CD4-positive, alpha-beta memory T cell (primary cell): ENCODE measurements at places on chromosomes 7 and 10.

- DNase-seq, result no peak
Observed at GRCh38 chr7:88268858-88269257, 37.8 kb downstream of the STEAP4 start.

DNA sequence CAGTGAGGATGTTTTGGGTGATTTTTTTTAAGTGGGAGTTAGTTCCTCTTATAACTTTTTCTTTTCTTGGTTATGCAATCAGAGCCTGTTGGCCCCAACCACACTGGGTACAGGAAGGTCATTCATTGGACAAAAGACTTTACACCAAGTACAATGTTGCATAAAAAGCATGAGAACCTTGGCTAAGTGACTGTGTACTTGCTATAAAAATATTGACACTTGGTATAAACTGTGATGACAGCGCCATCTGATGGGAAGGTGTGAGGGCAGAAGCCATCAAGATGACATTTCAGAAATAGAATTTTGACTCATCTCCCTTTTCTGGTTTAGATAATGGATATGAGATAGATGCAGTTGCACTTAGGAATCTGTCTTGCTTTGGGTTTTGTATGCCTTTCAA is 126.4 kb upstream of the CCDC6 start:
- DNase-seq, result no peak

- DNase-seq, result no peak
Observed at GRCh38 chr10:87622314-87623004, 37.2 kb upstream of the PAPSS2 start.

- DNase-seq, result no peak
Observed at GRCh38 chr10:1677307-1677939, 59.9 kb downstream of the ADARB2 start.

GRCh38 chr10:44934416-44935200 is 23.5 kb downstream of the TMEM72 start:
- DNase-seq, result no peak

- DNase-seq, result no peak
Observed at GRCh38 chr7:543501-544337, 24.1 kb upstream of the PDGFA start.

- no peak for DNase-seq
Observed at GRCh38 chr10:33553748-33554571, 219.5 kb upstream of the NRP1 start.

DNA sequence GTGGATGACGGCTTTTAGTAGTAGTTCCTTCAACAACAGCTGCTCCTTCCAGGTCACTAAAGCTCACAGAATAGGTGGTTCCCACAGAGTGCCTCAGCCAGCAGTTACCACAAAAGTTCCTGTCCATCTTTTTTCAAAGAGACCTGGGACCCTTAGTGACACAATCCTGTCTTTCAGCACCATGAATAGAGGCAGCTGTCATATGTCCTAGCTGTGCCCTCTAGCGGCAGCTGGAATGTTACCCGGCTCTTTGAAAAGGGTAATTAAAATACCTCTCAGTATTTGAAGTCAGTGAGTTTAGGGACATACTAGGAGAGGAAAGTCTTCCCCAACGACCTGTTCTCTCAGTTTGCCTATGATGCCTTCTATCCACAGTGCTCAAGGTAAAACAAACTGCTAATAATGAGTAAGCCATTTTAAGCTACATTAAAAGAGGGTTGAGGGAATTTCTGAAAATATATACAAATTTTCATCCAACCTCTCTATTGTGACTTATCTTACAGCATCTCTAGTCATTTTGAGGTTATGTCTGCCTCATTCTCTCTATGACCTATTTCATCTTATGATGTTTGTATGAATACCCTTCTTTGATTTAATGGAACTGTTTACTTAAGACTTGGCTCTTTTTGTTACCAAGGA is 290.8 kb downstream of the NXPH1 start:
- DNase-seq, result no peak

GRCh38 chr10:48839809-48840679 is 99.6 kb downstream of the LRRC18 start:
- DNase-seq, result no peak

GRCh38 chr7:77454802-77455201 is 38.7 kb upstream of the GSAP start:
- DNase-seq, result no peak

GRCh38 chr10:77086081-77086480 is 551.5 kb downstream of the KCNMA1 start:
- no peak for DNase-seq

- DNase-seq, result no peak
Observed at GRCh38 chr7:156155988-156156733, 343.9 kb upstream of the SHH start.

DNA sequence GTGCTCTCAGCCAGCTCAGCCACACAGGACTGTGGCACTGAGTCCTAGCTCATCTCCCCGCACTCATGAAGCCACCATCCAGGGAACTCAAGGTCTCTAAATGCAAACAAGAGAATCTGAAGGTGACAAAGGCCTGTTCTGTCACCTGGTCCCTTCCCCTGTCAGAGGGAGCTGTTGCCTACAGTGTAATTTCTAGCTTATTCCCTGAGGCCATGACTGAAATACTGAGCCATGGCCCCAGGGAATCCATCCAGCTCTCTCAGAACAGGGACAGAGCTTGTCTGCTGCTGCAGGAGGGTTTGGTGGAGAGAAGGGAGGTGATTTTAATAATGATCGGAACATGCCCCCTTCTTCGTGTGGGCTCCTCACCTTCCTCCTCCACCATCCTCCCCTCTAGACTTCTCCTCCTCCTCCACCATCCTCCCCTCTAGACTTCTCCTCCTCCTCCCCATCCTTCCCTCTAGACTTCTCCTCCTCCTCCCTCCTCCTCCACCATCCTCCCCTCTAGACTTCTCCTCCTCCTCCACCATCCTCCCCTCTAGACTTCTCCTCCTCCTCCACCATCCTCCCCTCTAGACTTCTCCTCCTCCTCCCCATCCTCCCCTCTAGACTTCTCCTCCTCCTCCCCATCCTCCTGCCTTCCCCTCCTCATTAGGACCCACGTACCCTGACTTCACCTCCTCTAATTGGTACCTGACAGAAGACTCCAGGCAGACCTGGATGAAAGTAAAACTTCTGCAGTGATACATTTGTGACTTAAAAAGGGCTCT is 338.0 kb upstream of the MKI67 start:
- DNase-seq, result peak; percentile 59

GRCh38 chr7:76316984-76317781 is 14.7 kb downstream of the HSPB1 start:
- DNase-seq, result no peak

DNA sequence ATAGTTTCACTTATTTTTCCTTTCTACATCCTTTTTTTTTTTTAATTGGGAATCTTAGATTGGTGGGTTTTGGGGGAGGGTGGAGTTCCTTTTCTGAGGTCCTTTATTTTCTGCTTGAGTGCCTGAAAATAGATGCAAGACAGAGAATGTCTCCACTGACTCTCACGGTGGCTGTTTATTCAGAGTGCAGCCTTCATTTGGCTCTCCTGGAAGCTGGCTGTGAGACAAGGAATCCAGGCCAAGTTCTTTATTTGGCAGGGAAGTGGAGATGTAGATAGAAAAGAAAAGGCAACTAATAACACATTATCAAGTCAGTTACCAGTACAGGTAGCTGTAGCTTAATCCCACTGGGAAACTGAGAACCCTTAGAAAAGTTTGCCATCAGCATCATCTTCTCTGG is 118.6 kb downstream of the CNTNAP2 start:
- DNase-seq, result no peak

DNA sequence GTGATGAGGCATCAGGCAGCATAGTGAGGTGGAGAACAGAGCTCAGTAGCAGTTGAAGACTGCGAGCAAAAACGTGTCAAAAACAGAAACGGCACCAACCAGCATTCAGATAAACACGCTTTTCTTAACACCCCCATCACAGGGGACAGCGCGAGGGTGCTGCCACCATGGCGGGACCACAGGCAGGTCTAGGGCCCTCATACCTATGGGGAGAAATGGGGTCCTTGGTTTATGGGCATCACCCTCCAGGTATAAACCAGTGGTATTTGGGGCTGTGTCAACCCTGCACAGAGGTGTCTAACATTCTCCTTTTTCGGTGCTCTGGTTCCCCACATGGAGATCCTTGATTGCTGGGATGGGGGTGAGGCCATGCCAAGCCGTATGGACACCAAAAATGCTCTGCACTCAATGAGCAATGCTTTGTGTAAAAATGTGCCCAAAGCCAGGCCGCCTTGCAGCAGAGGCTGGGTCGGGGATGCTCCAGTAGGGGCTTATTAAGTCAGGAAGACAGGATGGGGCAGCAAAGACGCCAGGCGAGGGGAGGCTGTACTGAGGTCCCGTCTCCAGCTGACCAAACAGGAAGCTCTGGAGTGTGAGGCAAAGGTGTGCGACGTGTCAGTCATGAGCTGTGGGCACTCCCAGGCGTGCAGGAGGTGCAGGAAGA is 191.5 kb downstream of the WDR37 start:
- no peak for DNase-seq

- DNase-seq, result no peak
Observed at GRCh38 chr10:97355571-97355975, 21.0 kb upstream of the FRAT2 start.

GRCh38 chr10:66982792-66983474 is 57.1 kb downstream of the LRRTM3 start:
- no peak for DNase-seq

DNA sequence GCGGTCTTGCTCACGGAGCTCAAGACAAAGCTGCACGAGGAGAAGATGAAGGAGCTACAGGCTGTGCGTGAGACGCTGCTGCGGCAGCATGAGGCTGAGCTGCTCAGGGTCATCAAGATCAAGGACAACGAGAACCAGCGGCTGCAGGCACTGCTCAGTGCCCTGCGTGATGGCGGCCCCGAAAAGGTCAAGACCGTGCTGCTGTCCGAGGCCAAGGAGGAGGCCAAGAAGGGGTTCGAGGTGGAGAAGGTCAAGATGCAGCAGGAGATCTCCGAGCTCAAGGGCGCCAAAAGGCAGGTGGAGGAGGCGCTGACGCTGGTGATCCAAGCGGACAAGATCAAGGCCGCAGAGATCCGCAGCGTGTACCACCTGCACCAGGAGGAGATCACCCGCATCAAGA is 51.4 kb downstream of the JAKMIP3 start:
- no peak for DNase-seq

GRCh38 chr7:151800391-151800790 is 76.5 kb downstream of the PRKAG2 start:
- DNase-seq, result no peak

GRCh38 chr7:65978891-65979582 is 3.0 kb downstream of the GUSB start:
- no peak for DNase-seq

DNA sequence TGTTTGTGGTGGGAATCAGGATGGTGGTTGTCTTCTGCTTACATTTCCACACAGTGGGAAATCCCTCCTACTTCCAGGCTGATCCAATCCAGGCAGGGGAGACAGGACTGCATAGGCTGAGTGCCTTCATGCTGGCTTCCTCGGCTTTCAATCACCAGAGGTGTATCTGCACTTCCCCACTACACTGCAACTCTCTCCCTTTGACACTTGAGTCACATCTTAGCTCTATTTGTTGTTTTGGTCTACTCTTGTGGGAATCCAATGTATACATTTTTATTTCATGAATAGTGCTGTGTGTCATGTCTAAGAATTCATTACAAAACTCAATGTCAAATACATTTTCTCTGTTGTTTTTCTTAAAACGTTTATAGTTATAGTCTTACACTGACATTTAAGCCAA is 735.6 kb downstream of the XPNPEP1 start:
- no peak for DNase-seq

- no peak for DNase-seq
Observed at GRCh38 chr10:50362547-50363125, 111.3 kb upstream of the ASAH2 start.

DNA sequence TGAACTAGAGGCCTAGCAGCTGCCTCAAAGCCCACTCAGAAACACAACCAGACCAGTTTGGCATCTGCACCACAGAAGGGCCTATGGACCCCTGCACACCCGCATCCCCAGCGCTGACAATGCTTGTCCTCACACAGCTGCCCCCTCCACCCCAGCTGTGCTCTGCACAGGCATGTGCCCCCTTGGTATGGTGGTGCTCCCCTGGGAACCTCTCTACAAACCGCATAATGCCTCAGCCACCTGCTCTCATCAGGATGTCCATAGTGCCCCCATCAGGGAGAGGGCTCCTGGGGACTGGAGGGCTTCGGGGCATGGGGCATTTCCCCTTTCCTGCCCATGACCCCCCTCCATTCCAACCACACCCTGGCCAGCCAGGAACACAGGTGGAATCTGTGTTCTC is 347.5 kb downstream of the GRID1 start:
- no peak for DNase-seq

DNA sequence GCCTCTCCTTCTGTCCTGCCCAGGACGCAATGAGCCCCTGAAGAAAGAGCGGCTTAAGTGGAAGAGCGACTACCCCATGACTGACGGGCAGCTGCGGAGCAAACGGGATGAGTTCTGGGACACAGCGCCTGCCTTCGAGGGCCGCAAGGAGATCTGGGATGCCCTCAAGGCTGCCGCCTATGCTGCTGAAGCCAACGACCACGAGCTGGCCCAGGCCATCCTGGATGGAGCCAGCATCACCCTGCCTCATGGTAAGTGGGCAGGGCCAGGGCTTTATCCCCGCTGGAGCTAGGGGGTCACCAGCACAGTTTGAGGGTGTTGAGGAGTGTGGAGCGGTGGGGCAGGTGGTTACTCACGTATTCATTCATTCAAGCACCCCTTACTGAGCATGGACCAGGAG is 4.7 kb upstream of the ANKRD2 start:
- no peak for DNase-seq

DNA sequence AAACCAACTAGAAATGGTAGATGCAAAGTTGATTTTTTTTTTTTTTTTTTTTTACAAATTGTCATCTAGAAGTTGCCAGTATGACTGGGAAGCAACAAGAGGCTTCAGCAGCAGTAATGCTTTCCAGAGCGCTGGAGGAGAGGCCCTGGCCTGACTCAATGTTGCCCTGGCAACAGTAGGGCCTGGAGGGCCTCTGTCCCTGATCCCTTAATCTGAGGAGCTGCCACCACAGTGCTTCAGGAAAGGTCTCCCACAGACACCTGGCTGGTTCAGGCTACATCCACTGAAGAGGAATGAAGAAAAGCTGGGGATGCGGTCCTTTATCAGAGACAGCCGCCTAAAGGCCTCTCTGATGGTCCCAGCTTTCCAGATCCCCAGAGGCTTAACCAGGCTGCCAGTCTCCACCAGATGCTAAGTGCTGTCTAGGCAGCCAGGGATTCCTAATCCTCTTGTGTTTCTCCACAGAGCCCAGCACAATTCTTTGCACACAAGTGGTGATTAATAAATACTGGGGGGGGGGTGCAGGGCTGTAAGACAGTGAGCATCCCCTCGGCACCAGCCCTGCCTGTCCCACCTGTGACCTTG is 33.7 kb downstream of the ZNF777 start:
- DNase-seq, result no peak

DNA sequence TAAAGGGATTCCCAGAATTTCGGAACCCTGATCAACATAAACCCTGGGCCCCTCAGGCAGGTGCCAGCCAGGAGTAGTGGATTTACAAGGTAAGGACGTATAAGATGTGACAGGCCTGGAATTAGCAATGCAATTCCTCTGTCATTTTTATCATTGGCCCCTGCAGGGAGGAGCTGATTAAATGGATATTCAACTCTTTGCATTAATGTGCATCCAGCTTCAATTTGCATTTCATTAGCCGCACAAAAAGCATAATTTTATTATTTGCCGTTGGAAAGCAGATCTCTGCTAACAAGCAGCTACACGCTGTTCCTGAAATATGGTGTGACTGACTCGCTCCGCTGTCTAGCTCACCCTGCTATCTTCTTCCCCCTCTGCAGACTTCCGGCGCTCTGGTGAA is 195.8 kb downstream of the RPS24 start:
- no peak for DNase-seq
